Cardiac muscle cell (in vitro differentiated cells and primary cell): ENCODE measurements at places on chromosomes 3 and 15. TPM values are rescaled to one million over a fixed set of nuclear protein-coding genes. Genes with fewer than 3 reads are reported as not detected.

The SLC12A1 gene
- 0.04 TPM in 1 of 2 replicates, not detected in the other for total RNA-seq

GRCh38 chr15:58114812-58115211 lies 23.4 kb upstream of the AQP9 start:
- DNase-seq = no peak

- no peak for DNase-seq
These were observed 130.2 kb downstream of the IL1RAP start for GRCh38 chr3:190644035-190644434.

DNA sequence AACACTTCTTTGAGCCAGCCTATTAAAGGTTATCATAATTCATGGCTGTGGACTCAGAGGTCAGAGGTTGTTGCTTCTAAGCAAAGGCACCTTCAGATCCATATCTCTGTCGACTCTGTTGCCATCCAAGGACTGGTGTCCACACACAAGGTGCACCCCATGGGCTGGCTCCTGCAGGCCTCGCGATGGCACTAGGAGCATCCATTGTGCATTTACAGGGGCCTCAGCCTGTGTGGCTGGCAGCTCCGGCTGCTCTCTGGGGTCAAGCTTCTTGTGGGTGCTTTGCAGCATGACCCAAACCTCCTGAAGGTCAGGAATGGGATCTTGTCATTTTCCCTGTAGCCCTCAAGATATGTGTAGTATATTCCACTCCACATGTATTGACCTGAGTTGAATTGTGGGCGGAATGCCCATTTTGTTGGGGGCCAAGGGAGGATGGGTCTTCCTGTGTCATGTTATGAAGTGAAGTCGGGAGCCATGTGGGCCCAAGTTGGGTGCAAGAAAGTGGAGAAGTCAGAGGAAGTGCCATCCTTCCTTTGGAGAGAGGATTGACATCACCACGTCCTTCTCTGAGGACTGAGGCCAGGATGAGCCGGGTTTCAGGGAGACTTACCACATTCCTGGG lies 43.9 kb downstream of the CHDH start:
- DNase-seq = no peak

GRCh38 chr3:129622226-129622874 lies 15.9 kb upstream of the PLXND1 start:
- DNase-seq = no peak

- DNase-seq = peak; percentile 59
These were observed 668 bp downstream of the THRB start for GRCh38 chr3:24493746-24494617.

GRCh38 chr3:102087236-102087635 lies 237.9 kb downstream of the NFKBIZ start:
- no peak for DNase-seq

DNA sequence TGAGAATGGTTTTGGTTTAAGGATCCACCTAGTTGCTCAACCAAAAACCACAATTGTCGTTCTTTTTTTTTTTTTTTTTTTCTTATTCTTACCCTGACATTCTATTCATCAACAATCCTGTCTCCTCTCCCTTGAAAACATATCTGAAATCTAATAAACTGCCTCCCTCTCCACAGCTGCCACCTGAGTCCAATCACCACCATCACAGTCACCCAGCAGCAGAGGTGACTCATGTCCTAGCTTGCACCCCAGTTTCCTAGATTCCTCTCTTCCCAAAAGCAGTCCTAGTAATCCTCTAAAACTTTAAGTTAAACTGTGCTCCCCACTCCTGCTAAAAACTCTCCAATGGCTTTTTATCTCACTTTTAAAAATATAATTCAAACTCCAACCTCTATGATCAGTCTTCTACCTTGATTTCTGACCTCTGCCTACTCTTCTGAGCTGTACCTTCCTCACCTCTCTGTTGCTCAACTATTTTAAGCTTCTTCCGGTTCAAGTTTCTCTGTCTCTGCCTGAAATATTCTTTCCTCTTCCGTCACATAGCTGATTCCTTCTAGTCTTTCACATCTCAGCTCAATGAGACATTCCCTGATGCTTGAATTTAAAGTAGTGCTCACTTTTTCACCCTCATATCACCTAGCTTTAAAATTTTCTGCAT lies 33.7 kb upstream of the RBMS3 start:
- no peak for DNase-seq
